ENCODE measurements at places on chromosomes 5 and 9.

DNA sequence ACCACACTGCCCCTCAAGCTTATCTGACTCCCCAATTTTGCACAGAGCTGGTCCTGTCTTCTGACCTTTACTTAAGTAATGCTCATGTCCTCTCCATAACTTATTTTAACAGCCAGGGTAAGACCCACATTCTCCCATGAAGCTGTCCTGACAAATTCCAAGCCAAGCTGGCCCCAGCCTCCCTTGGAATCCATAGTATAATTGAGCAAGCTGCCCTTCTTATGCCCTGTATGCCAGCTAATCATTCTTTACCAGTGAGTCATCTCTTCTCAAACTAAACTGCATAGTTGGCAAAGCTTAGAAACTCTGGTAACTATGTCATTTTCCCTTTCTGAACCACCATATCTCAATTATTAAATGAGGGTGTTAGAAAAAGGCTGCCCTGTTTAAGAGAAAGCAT, 92.4 kb downstream of the NFIB start:
- no peak for DNase-seq

DNA sequence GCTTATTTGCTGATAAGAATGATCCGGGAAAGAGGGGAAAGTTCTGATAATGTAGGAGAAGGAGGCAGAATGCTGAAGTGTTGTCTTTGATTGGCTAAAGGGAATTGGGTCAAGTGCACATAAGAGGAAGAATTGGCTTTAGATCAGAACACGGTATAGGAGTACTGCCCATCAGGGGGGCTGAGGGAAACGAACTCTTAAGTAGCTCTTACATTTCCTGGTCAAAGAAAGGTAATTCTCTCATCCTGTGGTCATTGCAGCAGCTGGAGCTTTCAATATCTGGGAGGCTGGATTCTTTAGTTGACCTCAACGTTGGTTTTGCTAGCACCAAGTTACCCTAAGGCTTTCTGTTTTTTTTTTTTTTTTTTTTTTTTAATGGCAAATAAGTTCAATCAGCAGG, 178.7 kb upstream of the NR3C1 start:
- DNase-seq = no peak

GRCh38 chr9:101736717-101737116, 1.7 kb downstream of the GRIN3A start:
- no peak for DNase-seq

GRCh38 chr5:175115831-175116230, 328.2 kb downstream of the DRD1 start:
- DNase-seq = no peak

GRCh38 chr5:1541702-1542400, 18.1 kb upstream of the LPCAT1 start:
- DNase-seq = no peak

GRCh38 chr5:74464512-74465209, 175.9 kb downstream of the ENC1 start:
- no peak for DNase-seq

DNA sequence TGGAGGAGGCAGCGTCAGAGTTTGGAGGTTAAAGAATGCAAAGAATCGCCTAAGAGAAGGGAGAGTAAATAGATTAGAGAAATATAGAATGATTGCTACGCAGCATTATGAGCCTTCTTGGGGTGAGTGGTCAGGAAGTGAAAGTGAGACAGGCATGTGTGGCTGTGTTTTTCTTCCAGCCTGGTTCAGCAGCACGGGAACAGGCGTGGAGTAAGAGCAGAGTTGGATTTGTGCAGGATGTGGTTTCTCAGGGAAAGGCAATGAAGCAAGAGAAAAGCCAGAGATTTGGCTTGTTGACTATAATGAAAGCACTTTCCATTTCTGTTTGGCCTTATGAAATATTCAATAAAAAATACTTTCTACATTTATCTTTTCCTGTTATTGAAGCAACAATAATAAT, 34.3 kb upstream of the FRMD3 start:
- no peak for DNase-seq

- no peak for DNase-seq
Measured at GRCh38 chr5:78843436-78843835, 141.7 kb downstream of the ARSB start.

Data from activated T-helper 1 cell treated with anti-CD3 and anti-CD28 coated beads, Interleukin-2, amount 50 U/mL, for 16 hours (primary cell).